ENCODE measurements at places on chromosomes 3 and 15. TPM values are rescaled to one million over a fixed set of nuclear protein-coding genes. Genes with fewer than 3 reads are reported as not detected.

MORC1 gene
- total RNA-seq: 0.35 TPM

RASL12 gene
- total RNA-seq: 12.6 TPM

MEX3B gene
- total RNA-seq: 16.7 TPM

FOXB1 gene
- not detected for total RNA-seq

GUCA1C gene
- total RNA-seq: not detected

SH2D7 gene
- total RNA-seq: not detected

GPR149 gene
- total RNA-seq: not detected

PARP9 gene
- 15.5 TPM for total RNA-seq

KBTBD13 gene
- 1.2 TPM for total RNA-seq

CHRFAM7A gene
- total RNA-seq: 5.0 TPM

NKIRAS1 gene
- total RNA-seq: 9.9 TPM

COL6A5 gene
- 0.06 TPM for total RNA-seq

TM4SF1 gene
- 94.5 TPM for total RNA-seq

PEX5L gene
- total RNA-seq: 0.76 TPM

TGM5 gene
- total RNA-seq: not detected

SLC6A11 gene
- total RNA-seq: not detected

ESYT3 gene
- 3.4 TPM for total RNA-seq

GPR160 gene
- 25.9 TPM for total RNA-seq

SPESP1 gene
- 1.6 TPM for total RNA-seq

GP5 gene
- total RNA-seq: 1.6 TPM

SEC22A gene
- 30.1 TPM for total RNA-seq

ANKRD63 gene
- total RNA-seq: 0.58 TPM

OR5H6 gene
- not detected for total RNA-seq

SLC12A1 gene
- total RNA-seq: 578 TPM

STIMATE gene
- 20.0 TPM for total RNA-seq

KLHL6 gene
- total RNA-seq: 3.5 TPM

ITIH1 gene
- 0.41 TPM for total RNA-seq

MNS1 gene
- 2.5 TPM for total RNA-seq

CCR8 gene
- not detected for total RNA-seq

All from metanephros (tissue), 2 donors.